ENCODE measurements at places on chromosomes 3 and 15.

- no peak for DNase-seq
Observed at GRCh38 chr15:58923696-58924300, 9.7 kb downstream of the SLTM start.

GRCh38 chr15:80597076-80597475 is 98.0 kb upstream of the ABHD17C start:
- DNase-seq: no peak

DNA sequence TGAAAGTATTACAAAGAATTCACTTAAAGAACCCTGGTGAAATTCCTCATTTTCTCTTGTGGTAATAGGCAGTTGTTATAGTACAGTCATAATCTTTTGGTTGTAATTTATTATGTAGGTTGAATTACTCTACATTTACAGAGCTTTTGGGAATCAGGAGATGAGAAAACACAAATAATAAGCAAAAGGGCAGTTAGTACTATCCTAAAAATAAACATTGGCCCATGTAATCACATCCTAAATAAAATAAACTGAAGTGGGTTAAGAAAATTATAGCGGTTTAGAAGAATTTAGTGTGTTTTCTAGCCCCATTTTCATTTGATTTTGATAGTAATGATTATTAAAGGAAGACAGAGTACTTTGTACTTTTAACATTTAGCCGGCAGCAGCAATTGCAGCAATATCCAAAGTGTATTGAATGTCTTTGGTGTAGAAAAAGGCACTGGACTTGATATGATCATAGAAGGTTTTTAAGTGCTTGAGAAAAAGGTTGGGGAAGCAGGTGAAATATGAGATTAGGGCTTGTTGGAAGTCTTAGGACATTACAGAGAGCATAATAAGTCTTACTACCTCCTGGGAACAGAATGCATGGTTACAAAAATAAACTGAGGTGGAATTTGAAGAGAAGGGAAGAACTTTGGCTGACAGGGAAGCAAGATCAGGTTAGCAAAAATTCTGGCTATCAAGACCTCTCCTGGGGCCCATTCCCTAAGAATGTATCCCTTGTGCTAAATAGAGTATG is 79.9 kb downstream of the MBNL1 start:
- no peak for DNase-seq

DNA sequence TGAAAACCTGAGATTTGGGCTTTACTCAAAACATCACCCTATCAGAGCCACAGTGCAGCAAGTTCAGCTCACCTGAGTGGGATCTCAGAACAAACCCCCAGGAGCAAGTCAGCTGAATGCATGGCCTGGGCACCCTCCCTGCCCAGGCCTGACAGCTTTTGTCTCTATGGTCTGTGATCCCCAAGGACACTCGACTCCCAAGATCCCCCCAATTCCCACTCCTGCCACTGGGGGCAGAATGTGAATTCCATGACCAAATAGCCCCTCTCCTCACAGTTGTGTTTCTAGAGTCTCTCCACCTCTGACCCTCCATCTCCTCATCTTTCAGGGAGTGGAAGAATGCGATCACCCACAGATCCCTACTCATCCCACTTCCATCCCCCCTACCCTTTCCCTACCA is 58.9 kb downstream of the ZNF445 start:
- no peak for DNase-seq

GRCh38 chr3:53238051-53238850 is 17.6 kb downstream of the TKT start:
- no peak for DNase-seq

DNA sequence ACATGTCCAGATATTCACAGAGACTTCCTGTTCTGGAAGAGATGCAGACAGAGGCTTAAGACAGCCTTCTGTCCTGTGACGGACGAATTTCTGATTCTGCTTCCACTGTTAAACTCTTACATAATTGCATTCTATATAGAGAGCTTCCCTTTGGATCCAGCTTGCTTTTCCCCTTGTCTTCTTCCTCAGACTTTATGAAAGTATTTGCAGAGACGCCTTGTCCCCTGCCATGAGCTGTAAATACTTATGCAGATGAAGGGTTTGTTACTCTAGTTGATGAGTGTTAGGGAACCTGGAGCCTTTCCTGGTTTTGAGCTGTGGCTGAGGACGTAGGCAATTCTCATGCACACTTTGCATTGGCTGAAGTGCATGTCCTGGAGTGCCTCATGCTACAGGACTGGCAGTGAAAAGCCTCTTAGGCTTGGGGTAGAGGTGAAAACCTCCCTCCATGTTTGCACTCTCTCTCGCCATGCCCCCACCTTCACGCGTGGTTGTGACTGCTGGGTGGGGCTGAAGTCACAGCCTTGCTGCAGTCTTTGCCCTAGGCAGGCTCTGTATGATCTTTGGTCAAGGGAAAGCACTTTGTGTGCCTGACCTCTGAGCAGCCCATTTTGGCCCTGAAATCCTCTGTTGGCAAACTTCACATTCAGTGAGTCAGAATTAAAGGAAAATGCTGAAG is 286.6 kb downstream of the PTPRG start:
- no peak for DNase-seq

GRCh38 chr15:70613271-70613670 is 150.1 kb downstream of the UACA start:
- DNase-seq: no peak

DNA sequence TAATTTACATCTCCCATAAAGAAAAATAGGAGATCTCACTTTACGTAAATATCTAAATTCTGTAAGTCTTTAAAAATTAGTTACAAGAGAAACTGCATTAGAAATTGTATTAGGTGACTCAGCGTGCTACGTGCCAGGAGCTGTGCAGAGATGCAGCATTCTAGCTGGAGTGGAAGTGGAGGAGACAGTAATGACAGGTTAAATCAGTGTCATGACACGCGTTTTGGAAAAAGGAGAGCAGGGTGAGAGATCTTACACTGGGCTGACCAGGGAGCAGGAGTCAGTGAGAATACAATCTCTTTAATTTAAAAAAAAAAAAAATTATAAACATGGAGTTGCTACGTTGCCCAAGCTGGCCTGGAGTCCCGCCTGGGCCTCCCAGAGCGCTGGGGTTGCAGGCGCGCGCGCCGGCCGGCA is 635 bp downstream of the TUBGCP5 start:
- no peak for DNase-seq

GRCh38 chr3:42118762-42119361 is 27.7 kb downstream of the TRAK1 start:
- DNase-seq: peak; percentile 30

- no peak for DNase-seq
Observed at GRCh38 chr3:129035360-129036221, 25.0 kb upstream of the GP9 start.

DNA sequence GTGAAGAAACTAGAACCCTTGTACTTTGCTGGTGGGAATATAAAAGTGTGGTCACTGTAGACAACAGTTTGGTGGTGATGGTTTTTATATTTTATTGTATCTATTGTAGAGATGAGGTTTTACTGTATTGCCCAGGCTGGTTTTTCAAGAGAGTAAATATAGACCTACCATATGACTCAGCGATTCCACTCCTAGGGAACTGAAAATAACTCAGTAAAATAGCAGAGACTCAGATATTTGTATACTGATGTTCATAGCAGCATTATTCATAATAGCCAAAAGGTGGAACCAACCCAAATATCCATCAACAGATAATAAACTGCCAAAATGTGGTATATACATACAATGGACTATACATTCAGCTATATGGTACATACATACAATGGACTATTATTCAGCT is 68.8 kb upstream of the IL12A start:
- DNase-seq: no peak

DNA sequence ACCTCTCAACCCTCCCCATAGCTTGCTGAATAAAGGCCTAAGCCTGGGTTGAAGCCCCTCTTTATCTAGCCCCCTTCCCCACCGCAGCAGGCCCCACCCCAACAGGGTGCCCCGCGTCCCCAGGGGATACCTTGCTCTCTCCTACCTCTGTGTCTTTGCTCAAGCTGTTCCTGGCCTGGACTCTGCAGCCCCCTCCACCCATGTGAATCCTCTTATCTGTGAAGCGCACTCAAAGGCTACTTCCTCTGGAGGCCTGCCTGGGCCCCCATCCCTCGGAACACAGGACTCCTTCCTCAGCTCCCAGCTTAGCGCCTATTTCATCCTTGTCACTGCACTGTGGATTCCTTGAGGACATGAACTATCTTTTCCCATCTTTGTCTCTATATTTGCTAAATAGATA is 61.4 kb upstream of the HERC1 start:
- DNase-seq: no peak

GRCh38 chr3:143201870-143202752 is 82.5 kb downstream of the CHST2 start:
- no peak for DNase-seq

DNA sequence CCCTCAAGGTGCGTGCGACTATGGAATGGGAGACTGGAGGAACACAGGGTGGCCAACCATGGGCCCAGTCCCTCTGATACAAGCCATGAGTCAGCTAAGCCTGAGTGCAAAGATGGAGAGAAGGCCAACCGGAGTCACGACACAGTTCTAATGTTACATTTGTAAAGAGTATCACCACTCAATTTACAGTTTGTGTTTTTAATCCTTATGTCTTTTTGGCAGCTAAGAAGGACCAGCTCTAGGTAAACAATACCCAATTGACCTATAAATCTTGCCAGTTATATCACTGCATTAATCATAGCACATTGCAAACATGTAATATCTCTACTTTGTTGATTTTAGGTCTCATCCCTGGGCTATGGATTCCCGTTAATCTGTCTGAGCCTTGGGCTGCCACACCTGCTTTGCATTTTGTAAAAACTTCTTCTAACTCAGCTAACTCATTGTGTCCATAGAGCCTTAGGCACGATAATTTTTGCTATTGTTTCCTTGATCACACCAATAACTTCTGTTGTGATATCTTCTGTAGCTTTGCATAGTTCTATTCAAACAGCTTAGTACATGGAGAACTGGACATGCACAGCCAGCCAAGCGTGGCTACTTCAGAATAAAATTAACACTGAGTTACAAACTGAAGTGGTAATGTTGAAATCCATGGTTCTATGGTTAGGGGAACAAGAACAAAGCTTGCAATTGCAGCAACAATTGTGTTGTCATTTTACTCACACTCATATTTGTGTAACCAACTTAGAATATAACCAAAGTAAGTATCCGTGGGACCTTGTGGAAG is 50.3 kb downstream of the LSM3 start:
- no peak for DNase-seq
